ENCODE measurements at places on chromosomes 12 and 14. TPM values are rescaled to one million over a fixed set of nuclear protein-coding genes. Genes with fewer than 3 reads are reported as not detected.

- peaks cover 2% of the 10 kb centered on the region for H3K36me3 ChIP-seq
- H3K4me3 ChIP-seq, result peak within 1 kb of the TSS; percentile 72
- peaks cover 6% of the 10 kb centered on the region for H3K4me1 ChIP-seq
- DNase-seq, result peak; percentile 88
- peak within 1 kb of the TSS; percentile 91 for H3K27ac ChIP-seq
- no peaks in the 10 kb centered on the region for H3K27me3 ChIP-seq
Observed at GRCh38 chr14:91947475-91948184, at the start of gene FBLN5. TSS of gene FBLN5 (minus strand) at chr14:91947694. CDS start at chr14:91947229, 465 bp downstream.

DNA sequence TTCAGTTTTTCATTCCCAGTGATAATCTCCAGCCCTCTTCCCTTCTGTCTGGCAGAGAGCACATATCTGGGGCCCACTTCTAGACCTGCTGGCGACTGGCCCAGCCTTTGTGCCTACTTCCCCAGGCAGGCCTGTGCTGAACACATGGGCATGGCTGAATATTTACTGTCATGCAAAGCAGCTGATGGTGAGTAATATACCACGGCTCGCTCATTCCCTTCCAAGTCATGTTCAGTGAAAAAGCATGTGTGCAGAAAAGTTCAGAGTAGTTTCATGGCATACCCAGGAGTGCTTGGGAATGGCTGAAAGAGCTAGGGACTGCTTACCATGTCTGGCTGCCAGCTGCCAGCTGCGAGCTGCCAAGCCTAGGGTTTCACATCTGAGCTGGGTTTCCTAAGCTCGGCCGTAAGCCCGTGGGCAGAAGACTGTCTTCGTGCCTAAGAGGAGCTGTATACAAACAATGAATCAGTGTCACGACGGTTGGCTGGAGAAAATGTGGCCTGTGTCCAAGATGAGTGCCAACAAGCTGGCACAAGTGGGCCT is 179.9 kb upstream of the PELI2 start:
- no peaks in the 10 kb centered on the region for H3K36me3 ChIP-seq
- H3K27me3 ChIP-seq, result peaks cover 2% of the 10 kb centered on the region
- H3K27ac ChIP-seq, result no peak overlapping the region
- peak; percentile 19 for DNase-seq
- no peak overlapping the region for H3K4me3 ChIP-seq

Gene C12orf56
- not detected for total RNA-seq

Gene PLEKHD1
- not detected for total RNA-seq

DNA sequence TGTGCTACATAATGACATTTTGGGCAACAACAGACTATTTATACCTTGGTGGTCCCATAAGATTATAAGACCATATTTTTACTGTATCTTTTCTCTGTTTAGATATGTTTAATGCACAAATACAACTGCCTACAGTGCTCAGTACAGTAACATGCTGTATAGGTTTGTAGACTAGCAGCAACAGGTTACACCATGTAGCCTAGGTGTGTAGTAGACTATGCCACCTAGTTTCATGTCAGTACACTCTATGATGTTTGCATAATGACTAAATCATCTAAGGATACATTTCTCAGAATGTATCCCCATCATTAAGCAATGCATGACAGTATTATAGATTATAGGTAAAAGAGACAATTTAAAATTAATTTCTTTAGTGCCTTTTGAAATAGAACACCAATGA is 30.7 kb upstream of the CEBPE start:
- DNase-seq, result no peak
- H3K4me1 ChIP-seq, result no peaks in the 10 kb centered on the region
- H3K4me3 ChIP-seq, result no peak overlapping the region
- peaks cover 11% of the 10 kb centered on the region for H3K27me3 ChIP-seq
- no peak overlapping the region for H3K27ac ChIP-seq
- H3K36me3 ChIP-seq, result no peaks in the 10 kb centered on the region

DNA sequence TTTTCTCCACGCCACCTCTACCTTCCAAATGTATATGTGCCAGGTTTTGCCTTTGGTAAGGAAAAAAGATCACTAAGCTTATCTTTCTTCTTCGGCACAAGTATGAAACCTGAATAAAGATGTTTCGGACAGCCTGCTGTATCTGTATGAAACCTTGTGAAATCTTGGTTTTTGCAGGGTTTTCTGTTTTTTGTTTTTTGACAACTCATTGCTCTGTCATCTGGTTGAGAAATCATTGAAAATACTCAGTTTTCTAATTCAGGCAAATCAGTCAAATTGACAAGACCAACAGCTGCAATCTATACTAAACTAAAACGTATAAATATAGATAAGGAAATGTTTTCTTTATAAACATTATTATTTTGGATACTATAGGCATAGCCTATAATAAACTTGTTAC is 63.1 kb upstream of the FGD4 start:
- H3K4me3 ChIP-seq, result no peak overlapping the region
- DNase-seq, result no peak
- H3K27me3 ChIP-seq, result no peaks in the 10 kb centered on the region

- no peak overlapping the region for H3K4me3 ChIP-seq
- H3K36me3 ChIP-seq, result no peaks in the 10 kb centered on the region
- H3K27ac ChIP-seq, result no peak overlapping the region
- H3K27me3 ChIP-seq, result peaks cover 7% of the 10 kb centered on the region
- DNase-seq, result no peak
Observed at GRCh38 chr12:32033406-32033805, 73.2 kb upstream of the BICD1 start.

DNA sequence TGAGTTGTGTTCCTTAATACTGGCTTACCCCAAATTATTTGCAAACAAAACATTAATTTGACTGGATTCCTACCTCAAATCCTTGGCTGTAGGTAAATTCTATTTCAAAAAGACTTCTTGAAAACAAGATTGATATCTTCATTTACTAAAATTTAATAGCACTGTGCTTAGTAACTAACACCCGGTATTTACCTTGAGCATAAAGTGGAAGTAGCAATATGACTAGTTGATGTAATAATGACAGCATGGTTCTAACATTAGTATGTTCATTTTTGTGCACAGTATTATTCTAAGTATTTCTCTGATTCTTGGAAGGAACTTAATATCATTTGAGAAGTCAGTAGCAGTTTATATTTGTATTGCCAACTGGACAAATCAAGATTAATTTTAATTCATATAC is 96.8 kb downstream of the PPHLN1 start:
- no peaks in the 10 kb centered on the region for H3K36me3 ChIP-seq
- H3K4me3 ChIP-seq, result no peak overlapping the region
- no peak for DNase-seq
- H3K27ac ChIP-seq, result no peak overlapping the region
- no peaks in the 10 kb centered on the region for H3K27me3 ChIP-seq
